ENCODE measurements at places on chromosomes 7 and 10.

DNA sequence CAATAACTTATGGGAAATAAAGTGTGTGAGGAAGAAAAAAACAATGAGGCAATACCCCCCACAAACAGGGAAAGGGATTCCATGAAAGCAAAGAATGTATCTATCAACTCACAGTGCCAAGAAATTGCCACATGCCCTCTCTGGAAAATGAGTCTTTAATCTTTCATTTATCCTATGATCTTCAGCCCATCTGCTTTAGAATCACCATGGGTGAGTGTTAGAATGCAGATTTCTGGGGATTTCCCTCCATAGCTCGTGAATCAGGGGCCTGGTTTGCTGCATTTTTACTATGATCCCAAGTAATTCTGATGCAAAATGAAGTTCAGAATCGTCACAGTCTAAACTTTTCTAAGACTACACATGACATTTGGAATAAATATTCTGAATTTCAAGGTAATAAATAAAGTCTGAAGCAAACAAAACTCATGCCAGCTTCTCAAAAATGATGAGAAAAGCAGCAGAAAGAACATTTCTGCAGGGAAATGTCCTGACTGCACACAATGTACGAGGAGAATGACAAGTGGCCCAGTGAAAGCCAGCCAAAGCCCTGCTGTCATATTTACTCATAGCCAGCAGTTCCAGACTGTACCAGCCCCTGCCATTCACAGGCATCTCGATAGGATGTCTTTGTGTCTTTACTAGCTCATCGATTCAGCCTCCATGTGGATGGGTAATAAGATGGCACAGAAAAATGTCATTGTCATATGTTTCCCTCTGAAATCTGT lies 167.1 kb downstream of the ELMO1 start:
- DNase-seq, result no peak

- DNase-seq, result no peak
Measured at GRCh38 chr10:72665925-72666324, 26.0 kb upstream of the MCU start.

- DNase-seq, result no peak
Measured at GRCh38 chr7:88396295-88396947, 89.7 kb upstream of the STEAP4 start.

DNA sequence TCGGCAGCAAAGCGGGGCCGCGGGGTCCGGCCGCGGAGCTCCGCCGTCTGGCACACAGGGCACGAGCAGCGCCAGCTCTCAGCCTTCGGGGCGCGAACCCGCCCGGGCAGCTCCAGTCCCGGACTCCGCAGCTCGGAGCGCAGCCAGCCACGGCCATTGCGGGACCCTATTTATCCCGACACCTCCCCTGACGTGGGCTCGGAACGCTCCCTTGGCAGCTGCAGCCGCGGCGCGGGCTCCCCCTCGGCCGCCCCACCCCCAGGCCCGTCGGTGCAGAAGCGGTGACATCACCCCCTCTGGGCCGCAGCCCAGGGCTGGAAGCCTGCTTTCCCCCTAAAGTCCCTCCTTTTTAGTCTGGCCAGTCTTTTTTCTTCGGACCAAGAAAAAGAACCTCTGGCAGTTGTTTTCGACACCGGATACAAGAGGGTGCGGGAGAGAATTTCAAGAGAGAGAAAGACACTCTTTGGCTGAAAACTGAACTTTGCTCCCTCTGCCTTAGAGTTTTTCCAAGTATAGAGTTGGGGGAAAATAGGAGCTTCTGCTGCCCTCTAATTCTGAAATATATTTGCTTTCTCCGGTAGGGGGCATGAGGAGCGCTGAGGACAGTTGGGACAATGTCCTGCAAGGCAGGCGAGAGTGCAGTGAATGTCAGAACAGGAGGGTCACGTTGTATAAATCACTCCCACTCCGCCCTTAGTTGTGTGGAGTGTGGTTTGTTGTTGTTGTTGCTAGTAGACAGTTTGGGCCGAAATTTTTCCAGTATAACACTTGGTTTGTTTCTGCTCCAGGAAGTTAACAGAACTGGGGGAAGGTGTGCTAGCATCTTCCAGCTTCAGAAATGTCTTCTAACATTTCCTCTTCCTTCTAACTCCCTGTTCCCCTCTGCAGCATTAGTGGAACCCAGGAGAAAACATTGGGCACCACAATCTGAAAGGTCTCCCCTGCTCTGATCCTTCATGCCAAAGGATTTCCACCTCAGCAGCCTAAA lies at the start of gene SFRP4:
SFRP4 (minus strand) TSS at position 145 of the 988 bp plus-strand sequence. CDS start 280 bp downstream, outside the sequence.
- no peak for DNase-seq

DNA sequence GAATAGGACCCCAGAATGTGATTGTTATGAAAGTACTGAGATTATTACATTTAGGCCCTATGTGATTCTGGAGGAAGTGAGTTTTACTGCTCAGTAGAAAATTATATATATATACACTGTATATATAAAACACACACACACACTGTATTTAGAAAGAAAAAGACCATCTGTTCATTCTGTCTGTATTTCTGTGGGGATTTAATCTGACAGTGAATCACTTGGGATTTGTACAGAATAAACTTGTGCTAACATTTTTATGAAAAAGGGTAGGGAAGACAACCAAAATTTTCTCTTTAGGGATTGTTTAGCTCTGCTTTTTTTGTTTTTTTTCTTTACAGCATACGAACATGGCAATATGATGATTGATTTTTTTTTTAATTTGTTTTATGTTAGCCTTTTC lies 142.7 kb downstream of the EXOC4 start:
- no peak for DNase-seq

DNA sequence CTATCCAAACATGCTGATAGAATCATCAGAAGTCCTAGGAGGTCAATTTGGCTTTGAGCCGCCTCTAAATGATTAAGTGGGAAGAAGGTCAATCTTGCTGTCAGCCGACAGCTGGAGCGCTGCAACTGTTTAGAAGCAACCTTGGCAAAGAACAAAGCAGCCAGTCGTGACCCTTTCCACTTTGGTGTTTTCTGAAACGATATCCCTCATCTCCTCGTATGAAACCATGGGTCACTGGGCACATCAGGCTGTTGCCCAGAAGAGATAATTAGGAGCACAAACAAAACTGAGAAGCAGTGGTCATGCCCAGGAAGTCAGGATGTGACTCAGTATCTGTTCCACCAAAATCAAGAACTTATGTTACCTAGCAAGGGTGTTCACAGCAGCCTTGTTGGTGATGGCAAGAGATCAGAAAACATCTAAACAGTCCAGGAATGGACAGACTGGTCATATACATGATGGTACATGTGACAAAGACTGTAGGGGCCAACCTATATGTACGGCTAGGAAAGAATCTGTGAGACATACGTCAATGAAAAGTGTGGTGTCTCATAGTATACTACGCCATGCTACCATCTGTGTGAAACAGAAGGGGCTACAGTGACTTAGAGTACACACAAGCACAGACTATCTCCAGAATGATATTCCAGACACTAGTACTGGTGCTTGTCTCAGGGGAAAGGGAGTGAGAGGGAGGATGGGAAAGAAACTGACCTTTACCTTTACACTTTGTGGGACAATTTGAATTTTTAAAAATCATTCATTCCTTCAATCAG lies 22.4 kb downstream of the STN1 start:
- DNase-seq, result no peak

DNA sequence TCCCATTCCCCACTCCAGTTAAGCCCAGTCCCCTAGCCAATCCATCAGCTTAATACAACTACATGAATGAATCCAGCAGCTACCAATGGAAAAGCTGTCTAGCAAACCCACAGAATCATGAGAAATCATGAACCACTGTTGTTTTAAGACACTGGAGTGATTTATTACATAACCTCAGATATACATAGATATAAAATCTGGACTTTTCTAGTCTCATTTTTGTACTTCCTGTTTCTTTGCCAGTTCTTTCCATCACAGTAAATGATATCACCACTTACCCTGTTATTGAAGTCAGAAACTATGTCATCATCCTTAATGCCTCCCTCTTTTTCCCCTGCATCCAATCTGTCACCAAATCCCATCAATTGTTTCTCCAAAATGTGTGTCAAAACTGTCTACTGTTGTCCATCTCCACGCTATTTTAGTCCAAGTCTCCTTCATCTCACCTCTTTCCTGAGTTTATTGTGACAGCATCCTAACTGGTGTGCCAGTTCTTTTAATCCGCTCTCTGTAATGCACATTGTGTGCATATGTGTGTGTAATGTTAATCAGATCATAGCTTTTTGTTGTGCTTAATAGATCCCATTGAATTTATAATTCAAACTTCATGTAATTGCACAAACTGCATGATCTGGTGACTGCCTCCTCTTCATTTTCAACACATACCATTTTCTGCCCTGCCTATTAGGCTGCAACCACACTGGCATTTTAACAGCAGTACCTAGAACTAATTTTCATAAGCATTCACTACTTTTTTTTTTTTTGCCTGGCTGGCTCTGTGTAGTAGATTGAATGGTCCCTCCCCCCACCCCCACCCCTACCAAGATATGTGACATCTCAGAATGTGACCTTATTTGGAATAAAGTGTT lies 56.0 kb downstream of the MKLN1 start:
- no peak for DNase-seq

GRCh38 chr10:131891929-131892805 lies 8.6 kb upstream of the PPP2R2D start:
- no peak for DNase-seq

- no peak for DNase-seq
Measured at GRCh38 chr10:114388275-114388674, 16.0 kb downstream of the AFAP1L2 start.

DNA sequence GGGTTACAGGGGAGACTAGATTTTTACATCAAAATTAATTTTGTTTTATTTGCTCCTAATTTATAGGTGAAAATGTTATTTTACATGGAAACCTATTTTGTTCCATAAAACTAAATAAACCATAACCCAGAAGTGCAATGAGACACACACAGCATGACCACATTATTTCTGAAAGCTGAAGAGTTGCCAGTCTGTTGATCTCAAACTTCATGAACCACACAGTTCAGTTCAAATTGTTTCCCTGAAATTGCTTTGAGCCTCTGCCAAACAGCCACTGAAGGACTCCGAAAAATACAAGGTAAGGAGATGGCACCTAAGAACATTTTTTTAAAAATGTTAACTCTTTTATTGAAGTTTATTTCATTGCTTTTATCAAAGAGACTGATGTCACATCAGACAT lies 25.0 kb upstream of the ITGB8 start:
- no peak for DNase-seq

DNA sequence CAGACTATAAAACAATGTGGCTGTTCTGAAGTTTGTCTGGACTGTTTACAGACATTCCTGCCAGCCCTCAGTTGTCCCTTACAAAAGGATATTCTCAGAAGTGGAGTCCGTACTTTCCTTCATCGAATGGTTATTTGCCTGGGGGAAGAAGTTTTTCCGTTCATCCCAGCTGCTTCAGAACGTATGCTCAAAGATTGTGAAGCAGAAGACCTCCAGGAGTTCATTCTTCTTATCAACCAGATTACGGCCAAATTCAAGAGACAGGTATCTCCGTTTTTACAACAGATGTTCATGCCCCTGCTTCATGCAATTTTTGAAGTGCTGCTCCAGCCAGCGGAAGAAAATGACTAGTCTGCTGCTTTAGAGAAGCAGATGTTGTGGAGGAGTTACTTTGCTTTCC lies 174.3 kb upstream of the NUPR2 start:
- no peak for DNase-seq

DNA sequence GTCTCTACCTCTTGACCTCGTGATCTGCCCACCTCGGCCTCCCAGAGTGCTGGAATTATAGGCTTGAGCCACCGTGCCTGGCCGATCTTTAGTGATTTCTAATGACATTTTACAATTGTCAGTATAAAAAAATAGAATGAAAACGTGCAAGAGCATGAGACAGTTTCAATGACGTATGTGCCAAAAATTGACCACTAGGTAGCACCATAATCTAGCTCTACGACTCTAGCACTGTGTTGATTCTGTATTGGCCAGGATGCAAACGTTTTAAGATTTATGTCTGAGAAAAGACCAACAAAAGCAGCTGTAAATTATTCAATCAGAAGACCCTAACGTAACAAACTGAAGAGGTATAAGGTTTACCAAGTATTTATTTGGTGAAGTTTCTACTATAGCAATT lies 25.4 kb upstream of the EXOC6 start:
- no peak for DNase-seq

- no peak for DNase-seq
Measured at GRCh38 chr10:43043342-43043772, 33.5 kb upstream of the RET start.

DNA sequence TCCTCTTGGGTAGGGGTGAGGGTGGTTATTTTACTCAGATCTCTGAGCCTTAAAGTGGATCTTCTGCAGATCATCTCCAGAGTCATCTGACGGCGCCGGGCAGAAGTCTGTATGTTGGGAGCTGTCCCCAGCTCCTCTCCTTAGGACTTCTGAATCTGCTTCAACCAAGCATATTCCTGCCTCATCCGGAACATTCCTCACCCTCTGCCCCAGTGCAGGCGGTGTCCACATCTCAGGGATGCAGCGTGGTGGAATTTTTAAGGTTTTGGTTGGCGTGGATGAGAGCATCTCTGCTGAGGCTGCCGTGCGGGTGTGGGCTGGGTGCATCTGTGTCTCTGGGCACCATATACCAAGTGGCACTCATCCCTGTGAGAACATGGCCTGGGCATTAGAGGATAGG lies 148.3 kb downstream of the MGMT start:
- DNase-seq, result no peak

GRCh38 chr7:20786779-20787659 lies at the start of gene SP8:
SP8 (minus strand) TSS chr7:20786886; CDS start chr7:20786798, 88 bp downstream.
- DNase-seq, result no peak

DNA sequence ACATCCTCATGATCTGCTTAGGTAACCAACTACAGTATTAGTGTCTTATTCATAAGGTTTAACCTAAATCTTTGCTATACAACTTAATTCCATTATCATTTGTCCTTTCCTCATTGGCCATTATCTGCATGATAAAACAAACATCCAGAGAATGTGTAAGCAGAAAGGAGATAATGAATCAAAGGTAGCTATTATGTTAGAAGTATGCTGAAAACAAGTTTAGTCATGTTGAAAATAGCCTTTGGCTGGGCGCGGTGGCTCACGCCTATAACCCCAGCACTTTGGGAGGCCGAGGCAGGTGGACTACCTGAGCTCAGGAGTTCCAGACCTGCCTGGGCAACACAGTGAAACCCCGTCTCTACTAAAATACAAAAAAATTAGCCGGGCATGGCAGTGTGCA lies 78.2 kb downstream of the NT5C2 start:
- DNase-seq, result no peak

- no peak for DNase-seq
Measured at GRCh38 chr7:4247106-4247876, 434.8 kb upstream of the FOXK1 start.

DNA sequence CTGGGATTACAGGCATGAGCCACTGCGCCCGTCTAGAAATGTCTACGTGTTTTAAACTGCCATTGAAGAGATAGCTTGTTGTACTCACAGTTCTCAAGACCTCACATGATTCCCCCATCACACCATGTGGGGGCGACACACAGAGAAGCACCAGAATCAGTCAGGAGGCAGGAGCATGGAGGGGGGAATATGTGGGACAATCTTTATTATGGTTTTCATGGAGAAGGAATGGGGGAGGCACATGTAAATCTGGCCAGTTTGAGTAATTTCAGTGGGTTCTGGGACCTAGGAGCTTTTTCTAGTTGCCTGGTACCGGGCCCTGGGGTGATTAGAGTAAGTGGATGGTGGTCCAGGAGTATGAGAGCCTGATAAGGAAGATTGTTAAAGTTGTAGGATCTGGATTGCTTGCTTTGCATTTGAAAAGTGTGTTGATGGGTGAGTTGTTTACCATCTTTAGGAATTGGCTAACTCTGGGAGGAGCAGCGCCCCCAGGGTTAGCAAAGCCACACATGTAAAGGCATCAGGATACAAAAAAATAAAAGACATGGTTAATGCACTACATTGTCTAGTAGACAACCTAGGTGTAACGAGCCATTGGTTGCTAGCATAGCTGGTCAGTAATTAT lies 85.4 kb upstream of the SLC13A1 start:
- DNase-seq, result no peak

- DNase-seq, result no peak
Measured at GRCh38 chr7:90383861-90384260, 19.4 kb upstream of the CLDN12 start.

- no peak for DNase-seq
Measured at GRCh38 chr7:157150882-157151281, 12.2 kb downstream of the UBE3C start.
